ENCODE measurements at places on chromosomes 3 and 15.

GRCh38 chr3:150414258-150414657, 6.2 kb downstream of the TSC22D2 start:
- no peak for DNase-seq

DNA sequence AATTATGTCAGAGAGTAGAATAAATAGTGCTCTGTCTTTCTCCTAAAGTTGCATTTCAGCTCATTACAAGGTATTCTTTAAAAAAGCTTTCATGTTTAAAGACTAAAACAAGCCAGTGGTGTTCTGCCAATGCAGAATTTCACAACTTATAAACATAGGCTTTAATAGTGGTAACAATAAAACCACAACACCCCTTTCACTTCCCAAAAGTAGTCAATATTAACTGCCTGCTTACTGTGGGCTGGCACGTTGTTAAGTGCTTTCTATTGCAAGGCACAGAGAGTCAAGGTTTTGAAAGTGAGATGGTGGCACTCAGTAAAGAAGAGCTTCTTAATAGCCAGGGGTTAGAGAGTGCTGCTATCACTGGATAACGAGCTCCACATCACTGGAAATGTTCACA, 8.4 kb upstream of the RTP1 start:
- DNase-seq = no peak

DNA sequence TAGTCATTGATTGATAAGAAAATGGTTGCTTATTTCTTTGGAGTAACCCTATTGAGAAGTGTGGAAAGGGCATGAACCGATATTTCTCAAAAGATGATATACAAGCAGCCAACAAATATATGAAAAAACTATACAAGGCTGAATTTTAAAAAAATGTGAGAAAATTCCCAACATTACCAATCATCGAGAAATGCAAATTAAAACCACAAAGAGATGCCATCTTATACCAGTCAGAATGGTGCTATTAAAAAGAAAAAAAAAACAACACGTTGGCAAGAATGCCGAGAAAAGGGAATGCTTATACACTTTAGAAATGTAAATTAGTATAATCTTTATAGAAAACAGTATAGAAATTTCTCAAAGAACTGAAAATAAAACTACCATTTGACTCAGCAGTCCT, 77.7 kb upstream of the ROBO1 start:
- no peak for DNase-seq

DNA sequence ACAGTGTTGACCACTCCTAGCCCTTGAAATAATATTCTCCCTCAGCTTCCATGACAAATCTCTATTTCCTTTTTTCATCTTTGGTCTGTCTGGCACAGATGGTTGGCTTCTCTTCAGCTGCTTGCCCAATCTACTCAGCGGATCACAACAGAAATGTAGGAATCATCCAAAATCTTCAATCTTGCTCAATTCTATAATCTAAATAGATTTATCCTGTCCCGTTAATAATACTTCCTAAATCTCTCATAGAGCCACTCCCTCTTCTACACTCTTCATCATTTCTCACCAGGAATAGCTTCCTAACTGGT, 3.8 kb downstream of the PEAK1 start:
- no peak for DNase-seq

DNA sequence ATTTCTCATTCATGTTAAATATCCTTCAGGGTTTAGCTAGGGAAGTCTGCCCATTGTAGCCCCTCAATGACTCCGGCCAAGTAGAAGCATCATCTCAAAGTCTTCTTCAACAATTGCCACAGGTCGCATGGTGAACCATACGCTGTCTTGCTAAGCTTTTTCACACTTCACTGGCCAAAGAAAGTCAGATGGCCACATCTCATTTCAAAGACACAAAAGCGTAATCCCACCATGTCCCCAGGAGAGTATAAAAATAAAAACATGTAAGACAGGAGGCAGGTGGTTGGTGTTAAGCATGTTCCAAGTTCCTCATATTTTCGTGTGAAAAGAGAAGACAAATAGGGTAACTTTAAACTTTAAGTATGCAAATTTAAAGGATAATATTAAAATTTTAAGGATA, 147.4 kb downstream of the ERC2 start:
- no peak for DNase-seq

GRCh38 chr3:162865466-162865865, 1368.9 kb downstream of the OTOL1 start:
- DNase-seq = no peak
